Fibroblast of skin of right quadriceps (primary cell): ENCODE measurements at places on chromosomes 12 and 14.

- no peak for DNase-seq
Observed at GRCh38 chr12:104569346-104570173, 112.8 kb downstream of the CHST11 start.

DNA sequence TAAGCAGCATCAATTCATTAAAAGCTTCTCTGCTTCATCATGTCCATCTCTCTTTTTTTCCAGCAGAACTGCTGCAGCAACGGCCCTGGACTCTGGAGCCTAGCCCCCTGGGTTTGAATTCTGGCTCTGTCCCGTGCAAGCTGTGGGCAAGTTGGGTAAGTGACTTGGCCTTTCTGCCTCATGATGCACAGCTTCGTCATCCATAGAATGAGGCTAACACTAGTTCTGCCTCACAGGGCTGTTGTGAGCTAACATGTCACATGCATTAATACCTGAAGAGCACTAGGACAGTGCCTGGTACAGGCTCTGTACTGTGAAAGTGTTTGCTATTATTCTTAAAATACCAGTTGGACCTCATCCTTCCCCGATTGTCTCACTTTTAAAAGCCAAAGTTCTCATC lies 4.2 kb downstream of the KRT82 start:
- no peak for DNase-seq

DNA sequence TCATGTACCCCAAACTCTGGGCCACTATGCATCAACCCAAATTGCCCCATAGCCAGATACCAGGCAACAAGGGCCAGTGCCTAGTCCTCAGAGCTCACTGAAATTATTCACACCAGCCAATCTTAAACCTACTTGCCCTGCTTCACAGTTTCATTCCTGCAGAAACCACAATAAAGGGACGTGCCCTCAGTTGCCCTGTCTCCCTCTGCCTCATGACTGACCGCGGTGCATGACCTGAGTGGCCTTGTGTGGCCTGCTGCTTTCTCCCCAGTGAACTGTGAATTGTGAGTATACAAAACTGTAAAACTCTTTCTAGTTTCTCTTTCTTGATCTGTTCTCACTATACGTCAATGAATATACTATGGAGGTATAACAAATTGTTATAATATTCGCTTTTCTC lies 490.9 kb upstream of the MIS18BP1 start:
- DNase-seq: no peak

GRCh38 chr12:54412786-54413185 lies 6.3 kb downstream of the ITGA5 start:
- DNase-seq: no peak

DNA sequence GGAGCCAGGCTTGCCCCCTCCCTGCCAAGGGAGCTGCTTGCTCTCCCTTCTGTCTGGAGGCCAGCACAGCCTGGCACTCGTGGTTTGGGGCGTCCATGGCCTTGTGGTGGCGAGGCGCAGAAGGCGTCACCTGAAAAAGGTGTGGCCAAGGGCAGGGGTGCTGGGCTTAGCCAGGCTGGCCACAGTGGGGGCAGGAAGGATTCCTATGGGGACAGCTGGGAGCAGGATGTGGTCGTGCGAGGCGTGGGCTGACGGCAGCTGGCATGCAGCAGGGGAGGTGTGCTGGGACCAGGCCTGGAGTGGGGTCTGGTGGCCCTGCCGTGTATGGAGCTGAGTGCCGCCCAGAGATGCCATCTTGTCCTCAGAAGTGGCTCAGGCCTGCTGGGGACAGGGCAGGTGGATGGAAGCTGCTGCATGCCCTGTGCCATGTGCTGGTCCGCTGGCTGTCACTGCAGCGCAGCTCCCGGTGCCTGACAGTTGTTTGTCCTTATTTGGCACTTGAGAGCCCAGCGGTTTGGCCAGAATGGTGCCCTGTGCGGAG lies 30.0 kb downstream of the SH2B3 start:
- no peak for DNase-seq
